ENCODE measurements at places on chromosomes 16 and 17. TPM values are rescaled to one million over a fixed set of nuclear protein-coding genes. Genes with fewer than 3 reads are reported as not detected.

Gene MPP2
- total RNA-seq: 4.6 TPM

Gene KRT12
- total RNA-seq: not detected

Gene MT1F
- 8.2 TPM for total RNA-seq

Gene TUBB3
- total RNA-seq: 23.4 TPM

Gene PLEKHH3
- total RNA-seq: 38.9 TPM

Gene CCL3
- total RNA-seq: 2.8 TPM

Gene KRT33A
- total RNA-seq: not detected

Gene GPR139
- total RNA-seq: not detected

Gene RND2
- total RNA-seq: 0.92 TPM

Gene CRISPLD2
- 40.8 TPM for total RNA-seq

Gene WFIKKN2
- total RNA-seq: 4.0 TPM

Gene AANAT
- total RNA-seq: not detected

Gene TTC19
- total RNA-seq: 78.3 TPM

Gene P2RX5
- 13.5 TPM for total RNA-seq

Gene ARHGAP27
- 37.3 TPM for total RNA-seq

Gene HSD17B1
- total RNA-seq: 0.21 TPM

Gene METTL23
- 21.3 TPM for total RNA-seq

Gene SP6
- 0.82 TPM for total RNA-seq

Gene CDH11
- 60.6 TPM for total RNA-seq

Gene MYH8
- total RNA-seq: 4,616 TPM
